ENCODE measurements at places on chromosomes 11 and 22. TPM values are rescaled to one million over a fixed set of nuclear protein-coding genes. Genes with fewer than 3 reads are reported as not detected.

DNA sequence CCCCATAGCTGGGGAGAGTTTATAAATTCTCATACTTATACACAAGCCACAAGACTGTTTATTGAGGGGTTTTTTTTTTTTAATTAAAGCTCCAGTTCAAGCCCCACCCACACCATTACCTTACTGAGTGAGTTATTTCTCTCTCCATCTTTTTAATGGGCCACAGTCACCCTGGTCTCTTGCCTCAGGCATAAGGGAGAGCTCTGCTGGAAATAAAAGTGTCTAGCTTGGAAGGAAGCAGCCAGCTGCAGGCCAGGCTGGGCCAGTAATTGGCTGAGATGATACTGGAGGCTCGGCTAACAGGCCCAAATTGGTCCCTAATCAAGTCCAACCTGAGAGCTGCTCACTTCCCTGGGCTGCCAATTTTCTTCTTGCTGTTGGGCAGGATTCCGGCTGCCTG, 174.1 kb downstream of the INSC start:
- DNase-seq = no peak

DNA sequence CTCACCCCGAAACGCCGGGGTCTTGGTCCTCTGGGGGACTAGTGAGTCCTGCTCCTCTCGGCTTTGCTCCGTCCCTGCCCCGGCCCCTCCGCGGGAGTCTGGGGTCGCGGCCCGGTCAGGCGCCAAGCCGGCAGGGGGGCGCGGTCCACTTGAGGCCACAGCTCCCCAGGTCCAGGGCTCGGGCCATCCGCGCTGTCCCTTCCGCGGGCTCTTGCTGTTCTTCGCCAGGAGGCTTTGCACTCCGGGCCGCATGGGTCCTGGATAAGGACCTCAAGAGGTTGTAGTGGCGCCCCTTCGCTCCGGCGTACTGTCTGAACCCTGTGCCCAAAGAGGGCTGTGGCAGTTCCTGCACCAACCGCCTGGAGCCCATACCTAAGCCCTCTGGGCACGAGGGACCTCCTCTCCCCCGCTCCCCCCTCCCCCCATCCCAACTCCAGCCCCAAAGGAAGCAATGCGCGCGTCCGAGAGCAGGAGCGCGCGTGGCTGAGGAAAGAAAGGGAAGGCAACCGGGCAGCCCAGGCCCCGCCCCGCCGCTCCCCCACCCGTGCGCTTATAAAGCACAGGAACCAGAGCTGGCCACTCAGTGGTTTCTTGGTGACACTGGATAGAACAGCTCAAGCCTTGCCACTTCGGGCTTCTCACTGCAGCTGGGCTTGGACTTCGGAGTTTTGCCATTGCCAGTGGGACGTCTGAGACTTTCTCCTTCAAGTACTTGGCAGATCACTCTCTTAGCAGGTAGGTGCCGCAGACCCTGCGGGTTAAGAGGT, at the start of gene ADM:
TSS of gene ADM (plus strand) at position 579 of the 767 bp plus-strand sequence. CDS start 628 bp downstream, outside the sequence.
- peak; percentile 96 for DNase-seq

- no peak for DNase-seq
Observed at GRCh38 chr11:15483205-15483604, 368.5 kb downstream of the INSC start.

GGT1 gene
- 3.8 TPM for total RNA-seq

- no peak for DNase-seq
Observed at GRCh38 chr11:95241681-95242081, 10.7 kb upstream of the SESN3 start.

- DNase-seq = no peak
Observed at GRCh38 chr22:27603800-27604144, 197.8 kb downstream of the MN1 start.

C11orf86 gene
- not detected for total RNA-seq

SLC3A2 gene
- total RNA-seq = 765 TPM

DNA sequence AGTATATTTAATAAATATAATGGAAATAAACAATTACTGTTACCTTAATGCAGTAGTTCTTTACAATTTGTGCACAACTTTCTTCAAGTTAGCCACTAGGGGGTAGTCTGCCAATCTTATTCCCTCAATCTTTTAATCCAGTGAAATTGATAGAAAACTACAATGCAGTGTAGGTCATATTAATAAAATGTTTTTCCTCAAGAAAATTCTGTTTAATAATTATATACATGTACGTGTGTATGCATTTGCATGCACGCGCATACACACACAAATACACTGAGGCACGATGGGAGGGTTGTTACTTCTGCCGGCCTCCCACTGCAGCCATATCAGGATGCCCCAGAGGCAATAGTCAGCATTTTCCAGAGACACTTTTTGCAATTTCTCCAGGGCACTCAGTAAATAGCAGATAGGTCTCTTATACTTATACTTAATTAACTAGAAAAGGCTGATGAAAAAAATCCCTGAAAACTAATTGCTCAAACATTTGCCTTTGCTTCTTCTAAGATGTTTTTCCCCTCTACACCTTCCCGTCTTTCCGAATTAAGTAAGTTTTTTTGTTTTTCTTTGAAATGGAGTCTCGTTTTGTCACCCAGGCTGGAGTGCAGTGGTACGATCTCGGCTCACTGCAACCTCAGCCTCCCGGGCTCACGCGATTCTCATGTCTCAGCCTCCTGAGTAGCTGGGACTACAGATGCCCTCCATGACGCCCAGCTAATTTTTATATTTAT, 3.1 kb downstream of the GAB2 start:
- DNase-seq = no peak

KDELR3 gene
- 61.9 TPM for total RNA-seq

DNA sequence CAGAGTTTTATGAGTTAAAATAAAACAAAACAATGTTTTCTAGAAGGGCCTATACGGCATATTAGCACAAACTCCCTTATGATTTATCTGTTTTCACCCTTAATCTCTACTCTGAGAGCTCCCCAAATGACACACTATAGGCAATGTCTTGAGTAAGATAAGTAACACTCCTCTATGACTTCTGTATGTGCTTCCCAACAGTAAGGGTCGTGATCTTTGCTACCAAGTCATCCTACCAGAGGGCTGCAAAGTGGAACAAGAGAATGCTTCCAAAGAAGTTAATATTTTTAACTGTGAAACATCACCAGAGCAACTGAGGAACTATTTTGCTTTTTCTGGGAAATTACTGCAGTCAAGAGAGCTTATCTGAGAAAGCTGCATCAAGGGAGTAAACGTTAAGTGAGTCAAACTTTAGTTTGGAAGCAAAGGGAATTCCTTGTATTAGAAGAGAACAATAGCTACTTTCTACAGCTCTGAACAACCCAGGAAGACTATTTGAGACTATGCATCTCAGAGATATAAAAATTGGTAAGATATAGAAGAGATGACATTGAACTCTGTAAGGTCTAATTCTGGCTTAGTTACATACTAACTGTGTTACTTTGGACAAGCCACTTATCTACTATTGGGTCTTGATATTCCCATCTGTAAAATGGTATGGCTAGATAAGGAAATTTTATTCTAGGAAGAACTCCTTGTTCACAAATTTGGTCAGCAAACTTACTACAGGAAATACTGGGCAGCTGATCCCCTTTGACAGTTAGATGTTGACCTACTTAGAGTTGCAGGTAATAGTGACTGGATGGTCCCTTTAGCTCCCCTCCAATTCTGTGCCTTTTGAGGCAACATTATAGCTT, 43.7 kb upstream of the CCDC34 start:
- DNase-seq = no peak

ARHGEF17 gene
- total RNA-seq = 1.5 TPM

NLRP14 gene
- total RNA-seq = 0.08 TPM

DNA sequence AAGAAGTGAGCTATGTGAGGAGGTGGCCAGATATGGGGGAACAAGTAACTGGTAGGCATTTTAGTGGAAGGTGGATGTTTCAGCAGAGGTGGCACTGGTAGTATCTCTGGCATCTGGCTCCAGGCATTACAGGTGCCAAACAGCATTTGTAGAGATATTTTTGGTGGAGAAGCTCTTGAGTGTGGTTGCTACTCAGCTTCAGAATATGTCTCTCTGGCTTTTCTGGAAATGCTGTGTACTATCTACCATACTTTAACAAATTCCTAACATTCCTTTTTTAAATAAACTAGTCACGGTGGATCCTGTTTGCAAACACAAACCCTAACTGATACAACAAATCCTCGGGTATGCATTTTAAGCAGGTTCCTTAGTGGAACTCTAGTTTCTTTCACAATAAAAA, 128.0 kb downstream of the BARX2 start:
- DNase-seq = no peak

All from SK-MEL-5 (cell line).